NCI-H226 (cell line): ENCODE measurements at places on chromosomes 3 and 15.

GRCh38 chr3:115788921-115789470 lies 165.7 kb downstream of the GAP43 start:
- peak; percentile 95 for DNase-seq

GRCh38 chr3:107756649-107757048 lies 233.9 kb downstream of the BBX start:
- DNase-seq = no peak

GRCh38 chr15:73918784-73919183 lies 7.5 kb upstream of the LOXL1 start:
- no peak for DNase-seq

DNA sequence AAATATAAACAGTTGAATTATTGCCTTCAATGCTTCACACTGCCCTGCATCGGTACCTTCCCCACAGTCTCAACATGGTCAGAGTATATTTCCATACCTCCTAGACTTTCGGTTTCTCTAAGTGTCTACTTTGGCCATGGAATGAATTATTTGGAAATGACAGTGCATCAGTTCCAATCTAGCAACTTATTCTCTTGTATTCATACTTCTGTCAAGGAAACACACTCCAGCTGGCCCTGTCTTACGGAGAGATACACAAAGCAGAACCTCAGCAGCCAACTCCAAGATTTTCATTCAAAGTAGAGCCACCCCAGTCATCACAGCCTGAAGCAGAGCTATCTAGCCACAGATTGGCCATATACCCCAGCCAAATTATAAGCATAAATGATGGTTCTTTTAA lies 518.4 kb upstream of the UBE2E2 start:
- DNase-seq = no peak

DNA sequence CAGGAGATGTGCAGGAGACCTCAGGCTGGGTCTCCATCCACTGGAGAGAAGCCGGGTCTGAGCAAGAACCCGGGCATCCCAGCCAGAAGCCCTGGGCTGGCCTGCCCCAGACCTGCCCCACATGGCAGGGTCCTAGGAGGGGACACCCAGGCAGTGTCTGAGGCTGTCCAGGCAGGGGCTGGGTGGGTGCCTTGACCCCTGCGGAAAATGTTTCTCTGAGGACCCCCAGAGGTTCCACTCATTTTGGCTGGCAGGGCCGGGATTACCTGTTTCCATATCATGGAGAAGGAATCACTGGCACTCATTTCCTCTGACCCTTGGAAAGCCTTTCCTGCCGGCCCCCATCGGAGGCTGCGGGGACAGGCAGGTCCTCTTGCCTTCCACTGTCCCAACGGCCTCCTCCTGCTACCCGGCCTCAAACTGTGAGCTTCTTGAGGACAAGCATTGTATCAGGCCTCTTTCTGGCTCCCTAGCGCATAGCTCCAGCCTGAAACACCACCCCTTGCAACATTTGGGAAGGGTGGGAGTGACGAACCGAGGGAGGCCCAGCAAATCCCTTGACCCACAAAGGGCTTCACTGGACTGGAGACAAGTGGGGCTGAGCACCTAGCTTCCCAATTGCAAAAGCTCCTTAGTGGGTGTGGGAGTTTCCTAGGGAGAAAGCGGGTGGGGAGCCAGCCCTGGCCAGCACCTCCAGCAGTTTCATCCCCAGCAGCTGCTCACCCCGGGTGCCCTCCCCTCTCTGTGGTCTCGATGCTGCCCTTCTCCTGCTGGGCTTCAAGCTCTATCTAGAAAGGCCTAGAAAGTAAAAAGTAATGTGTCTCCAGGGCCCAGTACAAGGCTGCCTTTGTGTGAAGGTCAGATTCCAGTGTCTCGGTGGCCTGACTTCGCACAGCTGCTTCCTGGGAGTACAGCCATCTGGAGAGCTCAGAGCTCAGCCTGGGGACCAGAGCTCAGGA lies 29.7 kb downstream of the ACSBG1 start:
- DNase-seq = peak; percentile 44

DNA sequence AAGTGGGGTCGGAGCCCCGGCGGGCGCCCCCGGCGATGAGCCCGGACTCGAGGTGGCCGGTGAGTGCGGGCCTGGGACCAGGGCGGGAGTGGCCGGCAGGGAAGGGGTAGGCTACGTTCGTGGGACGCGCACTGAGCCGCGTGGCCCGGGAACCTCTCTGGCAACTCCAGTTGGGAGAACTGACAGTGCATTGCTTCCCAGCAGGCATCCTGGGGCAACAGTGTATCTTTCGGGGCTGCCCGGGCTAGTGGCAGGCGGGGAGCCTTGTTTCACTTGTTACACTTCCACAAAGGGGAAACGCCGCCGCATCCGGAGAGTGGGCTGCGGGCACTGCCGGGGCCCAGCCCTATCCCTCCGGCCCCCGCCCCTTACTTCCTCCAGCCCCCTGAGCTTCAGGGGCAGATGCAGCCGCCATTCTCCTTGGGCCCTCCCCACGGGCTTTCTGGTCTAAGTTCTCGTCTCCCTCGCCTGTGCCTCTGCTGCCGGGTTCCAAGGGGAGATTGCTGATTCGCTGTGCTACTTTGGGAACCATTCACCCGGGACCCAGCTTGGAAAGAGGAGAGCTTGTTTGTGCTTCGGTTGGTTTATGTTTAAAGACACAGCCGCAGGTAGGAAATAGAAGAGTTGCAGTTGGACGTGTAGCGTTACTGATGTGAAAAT lies 675 bp downstream of the BRPF1 start:
- no peak for DNase-seq

DNA sequence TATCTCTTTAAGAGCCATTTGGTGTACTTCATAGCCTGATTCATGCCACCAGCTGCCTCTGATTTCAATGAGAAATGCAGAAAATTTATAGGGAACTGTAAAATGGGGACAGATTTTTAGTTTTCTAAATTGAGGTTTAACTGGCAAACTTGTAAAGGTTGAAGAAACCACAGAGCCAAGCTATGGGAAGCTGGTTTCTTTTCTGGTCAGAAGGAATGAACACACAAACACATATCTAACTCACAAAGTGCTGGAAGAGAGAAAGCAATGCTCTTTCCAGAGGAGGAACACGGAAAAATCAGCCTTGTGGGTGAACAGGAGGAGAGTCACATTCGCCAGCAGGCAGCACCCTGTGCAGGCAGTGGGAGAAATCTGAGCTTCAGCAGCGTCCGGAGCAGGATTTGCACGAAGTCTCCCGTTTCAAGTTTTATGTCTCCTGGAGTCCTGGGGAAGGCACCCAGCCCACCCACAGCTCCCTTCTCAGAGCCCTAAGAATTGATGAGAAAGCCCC lies 481 bp downstream of the MASP1 start:
- DNase-seq = no peak

DNA sequence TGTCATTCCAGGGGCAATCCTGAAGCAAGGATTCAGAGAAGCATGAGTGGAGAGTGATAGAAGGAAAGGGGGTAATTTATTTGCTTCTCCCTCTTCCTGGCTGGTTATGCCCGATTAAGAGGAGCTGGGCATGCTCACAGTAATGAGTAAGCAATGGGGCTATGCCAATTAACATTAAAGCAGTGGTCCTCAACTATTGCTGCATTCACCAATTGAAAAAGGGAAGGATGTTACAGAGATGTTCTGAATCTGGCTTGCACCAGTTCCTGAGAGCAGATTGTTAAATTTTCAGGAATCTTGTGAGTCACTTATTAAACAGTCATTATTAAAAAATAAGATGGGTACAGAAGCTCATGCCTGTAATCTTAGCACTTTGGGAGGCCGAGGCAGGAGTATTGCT lies 85.9 kb upstream of the ZBTB20 start:
- no peak for DNase-seq

DNA sequence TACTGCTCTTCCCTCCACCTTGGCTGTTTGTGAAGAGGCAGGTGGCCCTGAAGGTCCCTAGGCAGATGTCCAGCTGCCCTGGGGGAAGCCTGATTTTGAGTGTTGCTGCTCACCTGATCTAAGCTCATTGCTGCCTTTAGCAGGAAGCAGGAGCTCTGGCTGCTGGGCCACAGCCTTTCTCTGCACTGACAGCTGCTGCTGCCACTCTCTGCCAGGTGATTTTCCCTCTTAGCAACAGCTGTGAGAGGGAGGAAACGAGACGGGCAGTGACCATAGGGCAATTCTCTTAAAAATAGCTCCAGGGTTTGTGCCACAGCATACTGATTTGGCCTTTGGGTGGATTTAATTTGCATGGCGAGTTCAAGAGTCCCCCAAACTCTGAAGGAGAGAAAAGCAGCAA lies 415.8 kb upstream of the SEMA6D start:
- no peak for DNase-seq

DNA sequence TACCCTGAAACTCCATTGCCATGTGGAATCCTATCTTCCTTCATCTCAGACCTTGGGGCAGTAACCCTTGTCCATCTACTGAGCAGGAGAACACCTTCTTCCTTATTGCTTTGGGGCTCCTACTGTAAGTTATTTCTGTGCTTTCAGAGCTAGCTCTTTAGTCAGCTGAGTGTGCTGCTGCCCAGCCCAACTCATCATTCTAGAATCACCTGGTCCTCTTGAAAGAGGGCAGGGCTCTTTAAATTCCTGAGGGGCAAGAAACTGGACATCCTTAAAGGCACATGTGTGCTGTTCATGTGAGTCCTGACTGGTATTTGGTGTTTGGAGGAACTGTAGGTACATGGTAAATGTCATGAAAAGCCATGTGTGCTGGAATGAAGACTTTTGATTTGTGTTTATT lies 140.9 kb downstream of the ARNT2 start:
- DNase-seq = no peak

DNA sequence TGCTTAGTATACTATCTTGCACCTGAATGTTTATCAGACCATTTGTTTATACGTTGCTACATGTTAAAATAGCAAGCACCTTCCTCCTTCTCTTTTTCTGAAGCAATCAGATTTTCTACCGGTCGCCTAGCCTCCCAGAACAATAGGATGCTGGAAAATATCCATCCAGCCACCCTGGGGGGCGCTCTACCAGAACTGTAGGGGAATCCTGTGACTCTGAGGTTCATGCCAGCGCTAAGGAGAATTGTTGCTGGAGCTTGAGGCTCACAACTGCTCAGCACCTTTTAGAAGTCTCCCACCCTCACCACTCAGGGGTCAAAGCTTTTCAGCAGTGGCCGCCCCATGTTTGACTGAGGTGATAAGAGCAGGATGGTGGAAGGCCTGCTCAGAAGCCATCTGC lies 27.5 kb downstream of the SQOR start:
- DNase-seq = no peak

GRCh38 chr3:21392526-21392925 lies 358.5 kb downstream of the ZNF385D start:
- DNase-seq = peak; percentile 32
